Fibroblast of mammary gland (primary cell): ENCODE measurements at places on chromosomes 5 and 9.
A peak's percentile ranks its signal among the peaks of the same experiment; 100 is the strongest.

DNA sequence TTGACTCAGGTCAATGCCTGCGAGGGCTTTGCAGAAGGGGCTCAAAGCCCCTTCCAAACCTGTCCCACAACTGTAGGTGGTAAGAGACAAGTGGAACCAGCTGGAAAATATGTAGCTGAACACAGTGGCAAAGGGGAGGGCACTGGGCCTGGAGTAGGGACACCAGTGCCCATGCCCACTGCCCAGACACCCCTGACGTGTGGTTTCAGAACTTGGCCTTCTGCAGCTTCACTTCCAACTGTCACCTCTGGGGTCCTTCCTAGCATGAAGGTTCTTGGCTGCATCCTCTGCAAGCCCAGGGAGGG is 233.1 kb upstream of the IRX1 start:
- no peak for DNase-seq

DNA sequence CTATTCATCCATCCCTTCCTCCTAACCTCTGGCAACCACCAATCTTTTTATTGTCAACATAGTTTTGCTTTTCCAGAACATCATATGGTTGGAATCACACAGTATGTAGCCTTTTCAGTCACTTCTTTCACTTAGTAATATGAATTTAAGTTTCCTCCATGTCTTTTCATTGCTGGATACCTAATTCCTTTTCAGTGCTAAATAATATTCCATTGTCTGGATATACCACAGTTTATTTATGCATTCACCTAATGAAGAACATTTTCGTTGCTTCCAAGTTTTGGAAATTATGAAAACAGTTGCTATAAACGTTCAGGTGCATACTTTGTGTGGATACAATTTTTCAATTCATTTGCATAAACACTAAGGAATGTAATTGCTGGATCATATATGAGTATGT is 70.7 kb upstream of the FNIP1 start:
- no peak for DNase-seq

DNA sequence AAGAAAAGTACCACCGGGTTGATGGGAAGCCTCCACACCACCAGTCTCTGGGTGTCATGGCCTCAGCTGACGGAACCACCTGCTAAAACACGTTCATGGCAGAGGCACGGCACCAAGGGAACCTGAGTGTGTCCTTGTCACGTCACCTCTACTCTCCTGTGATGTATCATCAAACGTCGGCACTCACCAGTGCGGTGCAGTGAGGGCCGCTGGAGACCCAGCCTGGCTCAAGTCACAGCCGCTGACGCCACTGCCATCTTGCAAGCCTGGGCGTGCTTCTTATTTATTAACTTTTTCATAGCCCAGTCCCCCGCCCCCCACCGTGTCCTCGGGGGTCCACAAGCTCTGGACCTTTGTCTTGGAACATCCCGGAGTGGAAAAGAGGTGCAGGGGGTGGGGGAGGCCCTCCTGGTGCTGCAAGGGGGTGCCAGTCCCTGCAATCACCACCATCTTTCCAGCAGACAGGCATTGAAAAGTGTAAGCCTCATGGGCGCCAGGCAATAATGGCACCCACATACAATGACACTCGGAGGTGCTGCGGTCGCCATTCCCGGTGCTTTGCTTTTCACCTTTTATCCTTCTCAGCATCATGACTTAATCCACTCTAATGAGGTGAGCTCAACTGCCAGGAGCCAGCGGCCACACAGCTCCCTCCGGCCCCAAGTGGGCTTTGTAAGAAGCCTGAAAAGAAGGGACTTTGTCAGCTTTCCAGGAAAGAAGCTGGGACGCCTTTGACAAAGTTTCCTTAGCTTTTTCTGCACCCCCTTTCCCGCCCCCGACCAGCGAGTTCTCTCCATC is 202.3 kb upstream of the IRX1 start:
- DNase-seq = no peak

GRCh38 chr5:1011226-1011631 is 2.6 kb downstream of the NKD2 start:
- DNase-seq = no peak

DNA sequence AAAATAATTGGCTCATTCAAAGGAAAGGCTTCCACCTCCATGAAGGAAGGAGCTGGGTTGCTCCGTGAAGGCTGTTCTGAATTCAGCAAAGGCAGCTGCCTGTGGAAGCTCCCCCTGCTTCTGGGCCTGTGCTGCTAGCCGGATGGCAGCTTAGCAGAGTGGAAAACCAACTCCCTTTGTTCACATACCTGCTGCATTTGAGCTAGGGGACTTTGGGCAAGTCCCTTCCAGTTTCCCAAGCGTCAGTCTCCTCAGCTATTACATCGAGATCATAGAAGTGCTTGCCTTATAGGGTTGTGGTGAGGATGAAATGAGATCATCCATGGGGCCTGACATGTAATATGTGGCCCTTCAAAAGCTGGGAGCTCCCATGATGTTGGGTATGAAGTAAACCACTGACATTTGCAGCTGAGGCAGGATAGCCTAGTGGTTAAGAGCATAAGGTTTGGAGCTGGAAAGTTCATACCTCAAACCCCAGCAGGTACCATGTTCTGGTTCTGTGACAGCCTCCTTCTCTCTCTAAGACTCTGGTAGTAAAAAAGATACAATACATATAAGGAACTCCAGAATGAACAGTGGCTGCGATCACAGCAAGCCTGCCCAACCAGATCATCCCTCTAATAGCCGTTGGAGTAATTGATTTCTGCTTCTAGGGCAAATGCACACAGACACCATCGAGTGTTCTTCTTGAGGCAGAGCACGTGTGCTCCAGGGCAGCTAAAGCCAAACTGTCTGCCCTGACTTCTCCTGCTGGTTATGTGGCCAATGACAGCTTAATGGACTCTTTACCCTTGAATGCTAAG is 11.0 kb upstream of the DENND1A start:
- DNase-seq = no peak

DNA sequence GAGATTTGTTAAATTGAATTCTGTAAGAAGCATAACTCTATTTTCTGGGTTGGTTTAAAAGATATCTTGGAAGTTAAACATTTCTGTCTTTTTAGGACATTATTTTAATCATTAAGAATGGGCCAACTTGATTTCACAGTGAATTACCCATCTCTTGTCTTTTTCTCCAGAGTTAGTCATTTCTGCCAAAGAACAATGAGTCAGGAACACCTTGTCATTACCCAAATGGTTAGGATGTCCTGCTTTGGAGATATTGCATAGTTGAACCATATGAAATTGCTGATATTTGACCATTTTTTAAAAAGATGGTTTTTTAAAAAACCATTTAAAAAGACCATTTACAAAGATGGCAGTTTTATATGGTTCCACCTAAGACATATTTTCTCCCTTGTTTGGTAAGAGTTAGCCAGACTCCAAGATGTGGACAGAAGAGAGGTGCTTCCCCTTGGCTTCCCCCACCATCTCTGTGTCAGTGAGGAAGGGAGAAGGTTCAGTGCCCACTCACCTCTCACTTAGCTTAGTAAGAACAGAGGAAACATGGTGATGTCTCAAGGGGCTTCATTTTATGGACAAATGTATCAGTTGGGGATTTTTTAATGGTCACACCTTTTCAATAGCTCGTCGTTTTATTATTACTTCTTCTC is 103.0 kb downstream of the PCSK1 start:
- DNase-seq = peak; percentile 75

- DNase-seq = peak; percentile 76
These were observed 67.1 kb downstream of the ADAMTS12 start for GRCh38 chr5:33824516-33825195.

- peak; percentile 14 for DNase-seq
These were observed 18.1 kb upstream of the SCAI start for GRCh38 chr9:125161284-125161918.

DNA sequence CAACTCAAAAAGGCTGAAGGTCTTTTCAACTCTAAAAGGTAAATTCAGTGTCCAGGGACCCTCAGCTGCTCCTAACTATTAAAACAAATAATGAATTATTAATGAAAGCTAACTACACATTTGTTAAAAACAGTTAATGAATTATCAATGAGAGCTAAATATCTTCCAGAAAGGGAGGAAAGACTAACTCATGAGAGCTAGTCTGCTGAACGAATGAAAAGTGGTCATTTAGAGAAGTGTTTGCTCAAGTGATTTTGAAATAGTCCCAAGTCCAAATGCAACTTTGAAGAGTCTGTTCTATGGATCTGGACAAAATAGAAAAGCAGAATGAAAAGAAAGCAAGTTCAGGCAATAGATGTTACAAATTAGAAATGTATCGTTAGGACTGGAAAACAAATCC is 133.9 kb upstream of the SPEF2 start:
- no peak for DNase-seq

GRCh38 chr5:138972836-138973235 is 97.7 kb upstream of the LRRTM2 start:
- no peak for DNase-seq

DNA sequence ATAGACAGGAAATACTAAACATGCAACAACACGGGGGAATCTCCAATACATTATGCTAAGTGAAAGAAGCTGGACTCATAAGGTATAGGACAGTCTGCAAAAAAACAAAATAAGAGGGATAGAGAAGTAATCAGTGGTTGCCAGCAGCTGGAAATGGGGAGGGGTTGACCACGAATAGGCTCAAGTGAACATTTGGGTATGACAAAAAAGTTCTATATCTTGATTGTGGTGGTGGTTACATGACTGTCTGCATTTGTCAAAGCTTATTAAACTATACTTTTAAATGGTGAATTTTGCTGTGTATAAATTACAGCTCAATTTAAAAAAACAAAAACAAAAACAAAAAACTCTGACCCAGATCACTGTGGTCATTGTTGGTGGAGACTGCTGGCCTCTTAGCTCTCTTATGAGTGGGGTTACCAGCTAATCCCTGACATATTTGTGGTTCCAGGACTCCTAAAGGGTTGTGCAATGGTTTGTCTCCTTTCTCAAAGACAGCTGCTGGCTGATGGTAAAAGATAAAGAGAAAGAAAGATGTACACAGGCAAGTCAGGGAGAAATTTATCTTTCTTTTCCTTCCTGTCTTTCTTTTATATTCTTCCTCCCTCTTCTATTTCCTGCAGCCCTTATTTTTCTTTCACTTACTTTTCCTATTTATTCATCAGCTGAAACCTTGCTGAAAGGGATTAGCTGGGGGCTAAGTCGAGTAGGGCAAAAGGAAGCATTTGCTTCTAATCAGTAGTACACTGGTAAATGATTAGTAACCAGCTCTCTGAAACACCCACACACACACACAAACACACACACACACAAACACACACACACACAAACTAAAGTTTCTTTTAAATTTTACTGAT is 42.6 kb upstream of the APC start:
- peak; percentile 72 for DNase-seq

DNA sequence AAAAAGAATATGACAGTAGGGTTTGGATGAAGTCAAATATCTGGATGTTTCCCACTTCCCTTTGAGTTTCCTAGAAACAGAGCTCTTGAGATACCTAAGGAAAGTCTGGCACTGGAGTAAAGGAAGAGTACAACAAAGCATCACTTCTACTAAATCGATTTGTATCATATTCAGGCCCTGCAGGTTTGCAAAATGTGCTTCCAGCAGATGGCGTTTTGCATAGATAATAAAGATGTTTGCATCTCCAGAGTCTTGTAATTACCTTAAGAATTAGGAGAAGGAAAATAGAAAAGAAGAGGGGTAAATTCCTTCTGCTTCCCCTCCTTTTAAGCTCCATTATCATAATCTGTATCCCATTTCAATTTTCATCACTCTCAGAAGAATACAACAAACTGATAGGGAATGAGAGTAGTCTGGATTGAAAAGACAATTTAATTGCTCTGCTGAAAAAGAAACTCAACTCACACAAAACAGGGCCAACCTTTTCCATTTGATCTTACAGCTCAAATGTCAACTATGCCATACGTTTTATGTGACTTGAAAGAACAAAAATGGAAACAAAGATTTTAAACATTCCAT is 380.4 kb downstream of the PTPRD start:
- DNase-seq = peak; percentile 19

GRCh38 chr5:133241179-133242092 is 189.6 kb downstream of the HSPA4 start:
- DNase-seq = no peak
